ENCODE measurements at places on chromosomes 2 and 18.

DNA sequence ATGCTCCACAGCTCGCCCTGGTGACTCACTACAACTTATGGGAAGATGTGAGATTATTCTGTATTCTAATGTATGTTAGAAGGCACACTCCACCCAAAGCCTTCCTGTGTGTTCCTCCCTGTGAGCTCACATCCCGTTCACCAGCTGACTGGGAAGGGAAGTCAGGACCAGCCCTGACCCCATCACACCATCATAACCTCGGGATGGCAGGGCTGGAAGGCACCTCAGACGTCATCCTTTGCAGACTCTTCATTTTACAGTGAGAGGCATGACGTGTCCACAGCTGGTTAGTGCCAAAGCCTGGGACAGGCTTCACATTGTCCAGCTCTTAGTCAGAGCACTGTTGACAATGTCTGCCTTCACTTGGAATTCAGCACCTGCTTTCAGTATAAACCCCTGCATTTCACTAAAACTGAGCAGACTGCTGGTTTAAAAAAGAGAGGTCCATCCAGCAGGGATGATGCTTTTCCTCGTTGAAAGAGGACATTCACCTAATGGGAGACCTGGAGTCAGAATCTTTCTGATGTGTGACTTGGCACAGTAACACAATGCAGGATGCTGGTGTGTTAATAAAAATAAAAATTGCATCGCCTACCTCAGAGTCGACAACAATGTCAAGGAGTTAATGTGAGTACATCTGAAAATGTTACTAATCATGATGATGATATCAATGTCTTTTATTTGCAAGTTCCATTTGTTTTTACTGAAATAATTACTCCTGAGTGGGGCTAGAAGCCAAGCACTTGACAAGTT is 418.0 kb upstream of the TNP1 start:
- peak; percentile 98 for DNase-seq

DNA sequence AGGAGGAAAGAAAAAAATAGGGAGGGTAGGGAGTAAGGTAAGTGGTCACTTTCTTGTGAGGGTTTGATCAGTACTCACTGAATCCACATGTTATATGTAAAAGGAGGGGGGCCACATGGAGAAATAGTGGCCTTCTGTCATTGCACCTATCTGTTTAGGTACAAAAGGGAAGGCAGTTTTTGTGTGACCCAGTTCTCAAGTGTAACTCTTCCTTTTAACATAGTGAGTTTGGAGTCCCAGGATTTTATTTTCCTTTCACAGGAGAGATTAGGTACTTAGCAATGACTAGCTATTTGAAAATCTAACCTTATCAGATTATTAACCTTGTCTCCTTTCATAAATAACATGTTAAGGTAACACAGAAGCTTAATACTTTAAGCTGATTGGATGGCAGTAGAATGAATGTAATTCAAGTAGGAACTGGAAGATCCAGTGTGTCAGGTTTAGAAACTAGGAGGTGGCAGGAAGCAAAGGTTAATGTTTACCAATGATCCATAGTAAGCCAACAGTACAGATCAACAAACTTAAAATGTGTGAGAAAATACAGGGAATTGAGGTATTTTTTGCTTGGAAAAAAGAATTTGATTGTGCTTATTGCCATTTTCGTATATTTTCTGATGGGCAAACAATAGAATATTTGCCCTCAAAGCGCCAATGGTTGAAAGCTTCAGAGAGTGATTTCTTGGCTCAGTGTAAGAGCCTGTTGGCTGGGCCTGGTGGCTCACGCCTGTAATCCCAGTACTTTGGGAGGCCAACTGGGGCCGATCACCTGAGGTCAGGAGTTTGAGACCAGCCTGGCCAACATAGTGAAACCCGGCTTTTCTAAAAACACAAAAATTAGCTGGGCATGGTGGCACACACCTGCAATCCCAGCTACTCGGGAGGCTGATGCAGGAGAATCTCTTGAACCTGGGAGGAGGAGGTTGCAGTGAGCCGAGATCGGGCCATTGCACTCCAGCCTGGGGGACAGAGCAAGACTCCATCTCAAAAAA is 11.3 kb downstream of the HNMT start:
- DNase-seq: no peak

DNA sequence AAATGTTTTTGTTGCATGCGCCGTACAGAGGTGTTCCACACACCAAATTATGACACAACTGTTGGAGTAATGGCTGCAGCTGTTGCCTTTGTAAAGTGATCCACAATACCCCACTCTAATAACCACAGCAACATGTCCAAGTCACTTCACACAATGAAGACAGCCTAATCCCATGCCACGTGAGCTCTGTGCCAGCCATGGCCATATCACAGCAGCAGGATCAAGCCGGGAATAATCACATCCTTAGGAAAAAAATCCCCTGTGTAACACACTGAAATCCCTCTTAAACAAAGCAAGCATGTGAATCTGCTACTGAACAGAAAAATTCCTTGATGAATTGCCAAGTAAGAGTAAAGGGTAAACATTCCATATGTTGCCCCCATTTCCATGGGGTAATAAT is 179.5 kb upstream of the PARD3B start:
- DNase-seq: no peak

DNA sequence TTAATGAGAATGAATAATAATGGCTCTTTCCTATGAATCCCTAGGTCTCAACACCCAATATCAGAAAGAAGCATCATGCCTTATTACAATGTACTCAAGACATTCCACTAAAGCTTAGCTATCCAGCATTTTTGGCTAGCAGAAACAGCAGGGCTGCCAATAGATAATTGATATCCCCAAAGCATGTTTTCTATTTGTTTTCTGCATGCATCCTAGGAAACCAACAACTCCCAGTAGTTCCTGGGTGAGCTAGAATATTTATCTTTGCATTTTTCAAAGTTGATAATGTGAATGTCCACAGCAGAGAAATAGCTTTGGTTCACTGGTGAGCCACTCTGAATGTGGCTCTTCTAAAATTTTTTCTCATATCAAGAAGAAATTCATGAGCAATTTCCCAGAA is 5.8 kb upstream of the ANTXR1 start:
- no peak for DNase-seq

DNA sequence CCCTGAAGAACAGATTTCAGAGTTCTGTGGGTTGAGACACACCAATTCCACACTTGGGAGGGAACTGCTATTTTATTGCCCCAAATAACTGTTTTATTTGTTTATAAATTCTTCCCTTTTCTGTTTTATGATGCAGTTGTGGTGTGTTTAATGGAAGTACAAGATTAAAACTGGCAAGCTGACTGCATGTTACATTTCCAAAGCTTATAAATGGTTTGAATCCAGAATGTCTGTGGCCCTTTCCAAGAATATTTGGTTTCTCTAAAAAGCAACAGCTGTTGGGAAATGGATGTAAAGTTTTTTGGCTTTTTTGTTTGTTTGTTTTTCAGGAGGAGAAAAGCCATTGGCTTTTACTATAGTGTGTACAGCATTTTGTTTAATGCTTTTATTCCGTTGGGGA is 234.5 kb downstream of the MTX2 start:
- no peak for DNase-seq

DNA sequence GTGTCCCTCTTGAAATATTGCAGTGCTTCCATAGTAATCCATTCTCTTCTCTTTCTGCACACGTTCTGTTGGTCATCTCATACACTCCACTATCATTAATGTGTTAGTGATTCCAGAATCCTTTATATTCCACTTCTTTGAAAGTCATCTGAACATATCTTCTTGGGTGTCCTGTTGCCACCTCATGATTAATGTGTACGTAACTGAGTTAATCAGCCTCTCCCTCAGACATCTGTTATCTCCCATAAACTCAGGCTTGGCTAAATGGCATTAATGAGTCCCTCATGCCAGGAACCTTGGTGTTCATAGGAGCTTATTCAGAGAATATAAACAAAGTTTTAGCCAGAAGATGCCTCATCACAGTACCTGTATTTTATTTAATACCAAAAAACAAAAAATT is 126.4 kb downstream of the NCOA1 start:
- DNase-seq: no peak

GRCh38 chr18:74234326-74235171 is 57.2 kb downstream of the CYB5A start:
- peak; percentile 51 for DNase-seq

DNA sequence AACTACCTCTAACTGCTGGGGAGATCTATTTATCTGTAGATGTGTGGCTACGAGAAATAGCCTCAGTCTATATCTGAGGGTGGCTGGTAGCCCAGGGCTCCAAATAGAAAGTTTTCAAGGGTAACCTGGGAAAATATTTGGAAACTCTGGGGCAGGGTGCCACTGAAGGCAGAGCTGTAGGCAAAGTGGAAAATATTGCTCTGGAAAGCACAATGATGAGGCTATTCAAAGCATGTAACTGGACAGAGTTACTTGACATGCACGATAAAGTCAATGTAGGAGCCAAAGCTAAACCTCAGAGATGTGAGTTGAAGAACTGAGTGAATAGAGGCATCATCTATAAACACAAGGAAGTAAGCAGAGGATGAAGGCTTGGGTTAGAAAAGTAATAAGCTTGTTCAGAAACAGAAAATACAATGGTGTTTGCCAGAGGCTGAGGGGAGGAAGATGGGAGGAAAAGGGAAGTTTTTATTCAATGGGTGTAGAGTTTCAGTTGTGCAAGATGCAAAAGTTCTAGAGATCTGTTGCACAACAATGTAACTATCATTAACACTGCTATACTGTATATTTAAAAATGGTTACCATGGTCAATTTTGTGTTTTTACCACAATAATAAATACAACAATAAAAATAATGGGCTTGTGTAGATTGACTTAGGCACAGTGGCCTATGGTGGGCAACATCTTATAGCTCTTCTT is 171.6 kb downstream of the MBD2 start:
- DNase-seq: no peak

DNA sequence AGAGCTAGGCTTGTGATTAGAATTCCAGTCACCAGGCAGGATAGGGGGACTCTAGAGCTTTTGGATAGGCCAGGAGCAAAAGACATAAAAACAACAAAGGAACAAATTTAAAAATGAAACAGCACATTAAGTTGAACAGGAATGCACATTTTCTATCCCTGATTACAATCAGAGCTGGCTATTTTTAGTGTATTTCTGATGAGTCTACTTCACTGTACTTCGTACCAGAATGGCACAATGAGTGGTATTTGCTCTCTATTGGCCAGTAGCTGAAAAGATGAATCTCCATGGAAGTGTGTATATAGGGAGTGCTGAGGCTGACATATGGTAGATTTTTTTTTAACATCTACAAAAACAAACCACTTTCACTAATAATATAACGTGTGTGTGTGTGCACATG is 34.2 kb upstream of the LRRTM1 start:
- no peak for DNase-seq

GRCh38 chr2:27582129-27582694 is 630 bp upstream of the ZNF512 start:
- DNase-seq: no peak

DNA sequence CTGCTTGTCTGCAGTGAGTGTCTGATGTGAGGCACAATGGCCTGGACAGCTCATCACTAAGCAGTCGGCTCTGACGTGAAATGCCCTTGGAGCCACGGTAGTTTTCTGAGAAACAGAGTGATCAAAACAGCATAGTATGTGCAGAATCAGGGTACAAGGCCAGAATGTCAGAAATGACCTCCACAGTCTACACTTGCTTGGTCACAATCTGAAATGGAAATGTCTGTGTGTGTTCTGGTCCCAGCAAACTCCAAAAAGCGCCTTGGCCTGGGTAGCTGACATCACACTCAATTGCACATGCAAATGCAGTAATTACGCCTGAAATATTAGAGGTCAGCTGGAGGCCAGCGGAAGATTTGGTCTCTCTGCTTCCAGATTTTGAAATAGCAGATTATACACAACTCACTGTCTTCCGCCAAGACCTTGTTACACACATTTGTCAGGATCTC is 95.4 kb downstream of the CTAGE1 start:
- DNase-seq: no peak

- peak; percentile 54 for DNase-seq
These were observed 140.5 kb downstream of the LRP2 start for GRCh38 chr2:169221745-169222369.

GRCh38 chr2:99850084-99850710 is 292.2 kb downstream of the AFF3 start:
- peak; percentile 79 for DNase-seq

GRCh38 chr2:218567797-218568189 is 358 bp downstream of the USP37 start:
- DNase-seq: no peak
